ENCODE measurements at places on chromosomes 1 and 21.

GRCh38 chr21:44349847-44350772 lies 3.3 kb upstream of the TRPM2 start:
- DNase-seq, result no peak

GRCh38 chr1:245831518-245831917 lies 675.6 kb downstream of the SMYD3 start:
- no peak for DNase-seq

- no peak for DNase-seq
Measured at GRCh38 chr1:910311-910880, 13.3 kb upstream of the SAMD11 start.

DNA sequence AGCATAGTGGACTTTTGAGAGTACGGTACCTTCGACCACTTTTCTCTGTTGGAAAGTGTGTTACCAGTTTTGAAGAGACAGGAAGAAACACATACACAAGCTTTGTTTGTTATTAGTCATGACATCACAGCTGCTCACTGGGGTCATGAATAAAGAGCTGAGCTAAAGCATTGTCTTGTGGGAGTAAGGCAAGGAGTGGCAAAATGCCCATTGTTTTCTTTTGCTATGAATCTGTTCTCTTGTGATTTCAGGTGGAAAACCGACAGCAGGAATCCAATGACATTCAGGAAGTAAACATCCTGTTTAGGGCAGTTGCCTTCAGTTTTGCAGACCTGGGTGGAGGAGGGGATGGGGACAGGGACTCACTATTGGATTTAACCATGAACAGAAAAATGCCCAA lies 66.2 kb downstream of the RGL1 start:
- DNase-seq, result peak; percentile 41

DNA sequence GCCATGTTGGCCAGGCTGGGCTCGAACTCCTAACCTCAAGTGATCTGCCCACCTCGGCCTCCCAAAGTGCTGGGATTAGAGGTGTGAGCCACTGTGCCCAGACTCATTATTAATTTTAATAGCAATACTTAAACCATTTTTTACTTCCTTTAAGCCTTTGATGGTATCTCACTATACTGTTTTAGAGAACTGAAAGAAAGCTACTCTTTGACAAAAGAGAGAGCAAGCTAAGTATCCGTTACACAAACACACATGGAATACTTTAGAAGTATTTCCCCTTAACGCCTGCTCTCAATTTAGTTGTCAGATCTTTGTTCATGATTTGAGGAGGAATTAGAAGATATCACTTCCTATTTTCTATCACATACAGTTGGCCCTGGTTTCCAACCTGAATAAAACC lies 189.4 kb downstream of the COP1 start:
- DNase-seq, result no peak

- peak; percentile 7 for DNase-seq
Measured at GRCh38 chr1:164504749-164505148, 54.2 kb upstream of the PBX1 start.

GRCh38 chr1:76854255-76854654 lies 13.0 kb upstream of the ST6GALNAC5 start:
- no peak for DNase-seq

GRCh38 chr1:213830371-213830770 lies 157.4 kb upstream of the PROX1 start:
- no peak for DNase-seq

- DNase-seq, result no peak
Measured at GRCh38 chr1:244174922-244175521, 123.9 kb downstream of the ZBTB18 start.

DNA sequence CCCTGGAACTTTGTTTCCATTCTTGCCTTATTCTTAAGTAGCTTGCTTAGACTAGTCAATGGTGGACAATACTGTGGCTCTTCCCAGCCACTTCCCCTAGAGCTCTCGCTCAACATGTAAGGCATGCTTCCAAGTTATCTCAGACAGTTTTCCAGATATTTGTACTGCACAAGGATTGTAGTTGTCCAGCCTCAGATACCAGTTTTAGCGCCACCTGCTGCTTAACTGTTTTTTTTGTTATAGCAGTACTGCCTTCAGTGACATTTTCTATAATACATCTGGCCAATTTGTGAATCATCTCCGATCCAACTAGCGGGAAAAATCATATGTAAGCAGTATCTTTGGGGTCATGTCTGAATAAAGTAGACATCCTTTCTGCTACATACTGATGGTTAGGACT lies 346.7 kb upstream of the ADGRL4 start:
- DNase-seq, result peak; percentile 82

DNA sequence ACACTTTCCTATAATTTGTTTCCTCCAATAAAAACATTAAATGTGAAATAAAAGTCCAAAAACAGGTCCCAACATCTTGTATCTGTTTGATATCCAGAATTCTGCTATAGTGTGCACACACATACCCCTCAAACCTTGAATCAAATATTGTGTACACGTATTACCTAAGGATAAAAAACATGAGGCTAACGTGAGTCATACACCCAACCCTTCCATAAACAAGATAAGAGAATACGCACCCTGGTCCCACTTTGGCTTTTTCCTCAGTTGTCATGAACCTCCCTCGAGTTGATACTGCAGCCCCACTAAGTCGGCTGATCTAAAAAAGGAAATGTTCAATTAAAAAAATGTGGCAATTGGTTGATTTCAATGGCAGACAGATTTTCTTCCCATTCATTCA lies 5.2 kb downstream of the KHDC4 start:
- no peak for DNase-seq

GRCh38 chr1:22814176-22815042 lies 103.8 kb downstream of the EPHB2 start:
- peak; percentile 45 for DNase-seq

DNA sequence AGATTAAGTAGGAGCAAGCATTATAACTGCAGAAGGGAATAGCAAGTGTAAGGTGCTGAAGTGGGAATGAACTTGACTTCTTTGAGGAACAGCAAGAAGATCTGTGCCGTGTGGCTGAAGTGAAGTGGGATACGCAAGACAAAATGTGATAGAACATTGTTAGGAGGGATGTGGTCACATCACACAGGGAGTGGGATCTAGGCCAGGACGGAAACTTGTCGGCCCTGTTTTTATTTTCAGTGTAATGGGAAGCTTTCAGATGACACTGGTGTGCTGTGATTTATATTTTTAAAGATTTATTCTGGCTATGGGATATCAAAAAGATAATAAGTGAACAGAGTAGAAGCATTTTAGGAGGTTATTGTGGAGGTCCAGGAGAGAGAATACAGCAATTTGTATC lies 116.4 kb downstream of the PLA2G4A start:
- DNase-seq, result no peak

GRCh38 chr21:26047279-26047967 lies 123.1 kb downstream of the APP start:
- DNase-seq, result no peak

DNA sequence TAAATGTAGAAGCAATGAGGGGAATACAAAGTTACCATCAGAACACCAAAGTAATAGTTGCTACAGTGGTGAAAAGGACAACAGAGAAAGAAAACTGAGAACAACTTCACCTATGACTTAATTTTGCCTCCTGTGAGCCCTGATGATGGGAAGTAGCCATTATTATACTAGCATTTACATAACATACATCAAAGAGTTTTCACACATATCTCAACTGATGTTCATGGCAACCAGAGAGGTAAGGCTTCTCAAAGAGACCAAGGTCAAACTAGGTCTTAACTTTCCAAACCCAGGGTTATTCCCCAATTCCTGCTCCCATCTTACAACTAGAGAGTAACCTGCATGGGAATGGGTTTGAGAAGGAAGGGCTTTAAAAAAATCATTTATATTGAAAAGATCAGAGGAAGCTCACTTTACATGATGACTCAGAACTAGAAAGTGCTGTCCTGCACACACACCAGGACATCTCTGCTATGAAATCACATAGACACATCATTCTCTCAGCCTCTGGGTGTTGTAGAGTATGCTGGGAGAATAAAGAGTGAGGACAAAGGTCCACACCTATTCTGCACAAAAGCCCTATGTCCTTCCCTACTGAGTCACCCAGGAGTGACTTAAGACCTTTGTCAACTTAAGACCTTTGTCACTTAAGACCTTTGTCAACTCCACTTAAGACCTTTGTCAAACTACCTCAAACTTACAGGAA lies 179.7 kb downstream of the TNFSF18 start:
- DNase-seq, result peak; percentile 62

DNA sequence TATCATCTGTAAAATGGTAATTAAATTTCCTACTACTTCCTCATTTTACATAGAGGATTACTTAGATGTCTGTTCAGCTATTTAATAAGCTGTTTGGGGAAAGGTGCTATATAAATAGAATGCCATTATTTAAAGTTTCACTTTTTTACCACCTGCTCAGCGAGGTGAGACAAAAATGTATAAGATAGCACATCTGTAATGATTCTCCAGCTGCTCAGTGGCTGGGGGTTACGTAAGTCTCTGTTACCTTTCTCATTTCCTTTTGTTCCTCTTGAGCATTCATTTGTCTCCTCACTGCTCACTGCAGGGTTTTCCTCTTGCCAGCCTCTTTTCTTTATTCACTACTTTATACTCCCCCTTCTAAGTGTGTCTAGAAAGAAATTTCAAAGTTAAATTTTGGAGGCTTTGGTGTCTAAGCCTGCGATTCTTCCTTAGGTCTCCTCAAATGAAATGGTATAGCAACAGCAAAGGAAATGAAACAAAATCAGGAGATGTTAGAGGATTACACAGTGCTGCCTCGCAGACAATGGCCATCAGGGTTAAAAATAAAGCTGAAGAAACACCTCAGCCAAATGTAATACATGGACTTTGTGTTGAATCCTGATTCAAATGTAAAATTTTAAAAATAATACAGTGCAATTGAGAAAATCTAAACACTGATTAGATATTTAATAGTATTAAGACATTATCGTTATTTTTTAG lies 6.8 kb downstream of the RGS8 start:
- DNase-seq, result no peak

DNA sequence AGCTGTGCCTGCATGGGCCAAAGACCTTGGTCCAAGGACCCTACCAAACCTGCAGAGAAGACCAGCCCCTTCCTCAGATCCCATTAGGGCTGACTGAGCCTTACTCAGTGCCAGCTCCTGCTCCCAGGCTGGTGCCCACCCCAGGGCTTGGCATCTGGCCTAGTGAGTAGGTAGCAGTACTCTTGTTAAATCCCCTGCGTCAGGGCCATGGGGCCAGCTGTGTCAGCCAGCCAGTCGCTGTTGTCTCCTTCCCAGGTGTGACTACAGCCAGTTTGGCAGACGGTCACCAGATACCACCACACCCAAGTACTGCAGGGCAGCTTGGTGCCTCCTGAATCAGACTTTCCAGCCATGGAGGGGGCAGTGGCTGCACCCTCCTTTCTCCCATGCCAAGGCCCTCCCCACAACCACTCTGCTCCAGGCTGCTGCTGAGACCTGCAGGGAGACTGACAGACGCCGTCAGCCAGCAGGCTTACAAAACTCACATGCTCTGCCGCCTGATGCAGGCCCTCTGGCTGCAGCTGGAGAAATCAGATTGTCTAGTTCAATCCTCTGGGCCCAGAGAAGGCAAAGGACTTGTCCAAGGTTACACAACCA lies 3.0 kb downstream of the TENT5B start:
- peak; percentile 20 for DNase-seq

DNA sequence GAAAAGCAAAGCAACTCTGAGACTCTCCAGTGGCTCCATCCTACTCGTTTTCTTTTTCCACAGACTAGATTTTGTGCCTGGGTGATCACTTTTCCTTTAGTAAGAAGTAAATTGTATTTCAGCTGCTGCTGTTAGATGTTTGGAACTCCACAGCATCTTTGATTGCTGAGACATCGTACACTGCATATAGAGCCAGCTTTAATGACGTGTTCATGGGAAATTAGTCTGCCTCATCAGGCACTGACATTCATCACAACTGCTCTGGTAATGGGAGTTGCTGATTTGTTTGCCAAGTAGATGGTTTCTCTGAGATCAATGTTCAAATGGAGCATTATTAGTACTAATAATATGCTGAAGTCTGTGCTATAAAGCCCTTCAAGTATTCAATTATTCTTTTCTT lies 573.8 kb upstream of the NR5A2 start:
- no peak for DNase-seq

GRCh38 chr21:14466715-14467114 lies 79.4 kb downstream of the SAMSN1 start:
- DNase-seq, result no peak

GRCh38 chr1:20237646-20238045 lies 51.3 kb upstream of the PLA2G2C start:
- no peak for DNase-seq

DNA sequence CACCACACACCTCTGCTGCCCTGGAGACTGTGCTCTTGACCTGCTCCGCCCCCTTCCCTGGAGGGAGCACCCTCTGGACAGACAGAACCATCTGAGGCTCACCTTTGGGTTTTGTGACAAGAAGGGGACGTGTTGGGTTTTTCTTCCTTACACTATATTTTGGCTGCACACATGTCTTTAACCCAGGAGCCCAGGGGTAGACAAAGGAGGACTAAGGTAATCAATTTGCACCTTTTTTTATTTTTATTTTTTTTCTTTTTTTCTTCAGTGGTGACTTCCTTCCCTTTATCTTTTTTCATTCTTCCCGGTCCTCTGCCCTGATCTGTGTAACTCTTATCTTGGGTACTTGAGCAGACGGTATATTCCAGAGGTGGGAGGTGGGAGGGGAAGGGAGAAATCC lies 8.5 kb upstream of the TXLNA start:
- DNase-seq, result no peak

DNA sequence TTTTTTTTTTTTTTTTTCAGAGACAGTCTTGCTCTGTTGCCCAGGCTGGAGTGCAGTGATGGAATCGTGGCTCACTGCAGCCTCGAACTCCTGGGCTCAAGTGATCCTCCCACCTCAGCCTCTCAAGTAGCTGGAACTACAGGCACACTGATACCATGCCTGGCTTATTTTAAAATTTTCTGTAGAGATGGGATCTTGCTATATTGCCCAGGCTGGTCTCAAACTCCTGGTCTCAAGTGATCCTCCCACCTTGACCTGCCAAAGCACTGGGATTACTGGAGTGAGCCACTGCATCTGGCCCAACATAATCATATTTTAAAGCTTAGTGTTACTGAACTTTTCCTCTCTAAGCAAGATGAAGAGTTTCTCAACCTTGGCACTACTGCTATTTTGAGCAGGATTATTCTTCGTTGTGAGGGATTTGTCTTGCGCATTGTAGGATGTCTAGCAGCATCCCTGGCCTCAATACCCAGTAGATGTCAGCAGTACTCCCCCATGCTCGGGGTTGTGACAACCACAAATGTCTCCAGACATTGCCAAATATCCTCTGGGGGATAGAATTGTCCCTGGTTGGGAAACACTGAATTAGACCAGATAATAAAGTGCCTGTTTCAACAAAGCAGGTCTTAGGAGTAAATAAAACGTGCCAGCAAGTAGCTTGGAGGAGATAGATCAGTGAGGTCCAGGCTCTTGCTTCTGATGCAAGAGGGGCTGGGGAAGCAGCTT lies 15.1 kb upstream of the THRAP3 start:
- no peak for DNase-seq

DNA sequence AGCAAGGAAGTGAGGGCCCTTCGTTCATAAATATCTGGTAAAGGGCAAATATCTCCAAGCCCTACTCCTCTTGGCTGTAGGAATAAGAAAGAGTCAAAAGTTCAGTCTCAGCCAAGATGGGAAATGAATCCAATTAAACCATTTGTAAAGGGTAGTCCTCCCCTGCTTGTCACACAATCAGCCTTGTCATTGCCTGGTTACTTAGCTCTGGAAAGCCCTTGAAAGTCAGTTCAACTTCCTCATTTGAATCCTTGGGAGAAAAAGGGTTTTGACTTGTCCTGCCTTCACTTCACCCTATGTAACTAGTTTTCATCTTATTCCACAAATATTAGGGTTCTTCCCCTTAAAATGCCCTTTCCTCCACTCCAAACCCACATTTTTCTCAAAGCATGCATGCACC lies 100.0 kb downstream of the ELAVL4 start:
- no peak for DNase-seq
